ENCODE measurements at places on chromosomes 16 and 17.

DNA sequence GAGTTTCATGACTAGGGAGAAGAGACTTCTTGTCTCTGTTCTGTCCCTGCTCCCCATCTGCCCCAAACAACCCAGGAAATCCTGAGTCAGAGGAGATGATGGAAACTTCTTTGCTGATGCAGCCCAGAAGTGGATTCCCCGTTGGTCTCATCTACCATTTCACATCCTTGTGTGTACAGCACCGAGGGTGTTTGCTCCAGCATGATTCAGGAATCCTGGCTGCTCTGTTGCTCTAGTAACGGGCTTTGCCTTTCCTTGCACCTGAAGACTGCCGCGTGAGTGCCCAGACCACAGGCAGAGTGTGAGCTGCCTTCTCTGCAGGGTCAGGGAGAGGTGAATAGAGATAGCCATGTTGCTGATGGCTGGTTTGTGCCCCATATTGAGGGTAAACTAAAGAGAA, 408.4 kb downstream of the CPPED1 start:
- peak; percentile 72 for DNase-seq

DNA sequence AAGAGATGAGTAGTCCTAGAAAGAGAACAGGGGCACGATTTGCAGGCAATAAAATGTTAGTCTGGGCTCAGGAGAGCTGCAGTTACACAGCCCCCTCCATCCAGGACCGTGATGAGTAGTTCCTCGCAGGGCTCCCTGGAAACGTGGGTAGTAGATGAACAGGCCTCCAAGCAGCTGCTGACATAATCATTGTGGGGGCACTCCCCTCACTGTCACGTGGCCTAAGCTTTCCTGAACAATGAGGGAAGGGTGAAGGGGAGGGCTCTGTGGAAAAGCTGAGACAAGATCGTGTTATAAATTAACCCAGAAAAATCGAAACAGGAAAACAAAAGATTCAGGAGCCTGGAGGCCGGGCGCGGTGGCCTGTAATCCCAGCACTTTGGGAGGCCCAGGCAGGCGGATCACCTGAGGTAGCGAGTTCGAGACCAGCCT, 1.3 kb upstream of the PER1 start:
- DNase-seq, result peak; percentile 94

GRCh38 chr16:11788914-11789313, 8.1 kb downstream of the ZC3H7A start:
- DNase-seq, result no peak

DNA sequence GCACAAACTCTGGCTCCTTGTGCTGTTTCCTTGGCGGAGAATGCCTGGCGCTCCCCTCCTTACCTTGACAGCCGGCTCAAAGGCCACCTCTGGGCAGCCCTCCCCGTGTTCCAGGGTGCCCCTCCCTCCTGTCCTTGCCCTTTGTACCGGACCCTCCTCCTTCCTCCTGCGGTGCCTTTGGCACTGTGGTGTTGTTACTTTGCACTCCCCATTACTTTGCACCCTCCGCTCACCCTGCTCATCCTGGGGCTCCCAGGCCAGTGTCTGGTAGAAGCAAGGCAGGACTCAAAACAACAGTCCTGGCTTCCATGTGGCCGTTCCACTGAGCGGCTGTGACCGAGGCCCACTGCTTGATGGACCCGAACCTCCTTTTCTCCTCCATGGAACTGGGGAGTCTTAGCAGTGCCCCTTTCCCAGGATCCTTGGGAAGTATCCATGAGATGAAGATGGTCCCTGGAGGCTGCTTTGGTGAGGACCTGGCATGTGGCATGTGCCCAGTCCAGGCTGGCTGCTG, 147.8 kb downstream of the CMIP start:
- DNase-seq, result no peak

- no peak for DNase-seq
These were observed 272.0 kb downstream of the MAF start for GRCh38 chr16:79328402-79329165.

GRCh38 chr16:57616241-57616640, 12.2 kb upstream of the ADGRG1 start:
- DNase-seq, result no peak

DNA sequence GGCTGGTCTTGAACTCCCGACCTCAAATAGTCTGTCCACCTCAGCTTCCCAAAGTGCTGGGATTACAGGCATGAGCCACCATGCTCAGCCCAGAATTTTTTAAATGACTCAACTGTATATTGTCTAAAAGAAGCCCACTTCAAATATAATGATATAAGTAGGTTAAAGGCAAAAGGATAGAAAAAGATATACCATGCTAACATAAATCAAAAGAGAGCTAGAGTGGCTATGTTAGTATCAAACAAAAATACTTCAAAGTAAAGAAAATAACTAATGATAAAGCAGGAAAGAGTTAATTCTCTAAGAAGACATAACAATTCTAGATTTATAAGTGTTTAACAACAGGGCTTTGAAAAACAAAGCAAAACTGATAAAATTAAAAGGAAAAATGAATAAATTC, 13.3 kb upstream of the MPO start:
- DNase-seq, result no peak

DNA sequence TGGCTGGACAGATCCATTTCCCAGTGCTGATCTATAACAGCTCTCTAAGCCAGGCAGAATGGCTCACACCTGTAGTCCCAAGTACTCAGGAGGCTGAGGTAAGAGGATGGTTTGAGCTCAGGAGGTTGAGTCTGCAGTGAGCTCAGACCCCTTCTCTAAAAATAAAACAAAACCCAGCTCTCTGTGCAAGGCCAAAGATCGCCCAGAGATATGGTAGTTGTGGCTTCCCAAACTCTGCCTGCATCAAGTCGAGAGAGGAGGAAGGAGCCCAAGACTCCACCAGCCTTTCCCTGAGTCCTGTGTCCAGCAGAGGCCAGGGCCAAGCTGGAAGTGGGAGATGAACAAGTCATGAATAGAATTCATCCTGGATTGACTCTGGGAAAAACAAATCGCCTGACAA, 88.8 kb downstream of the TMEM132E start:
- no peak for DNase-seq

GRCh38 chr17:9368631-9369030, 207.0 kb downstream of the STX8 start:
- peak; percentile 24 for DNase-seq

- DNase-seq, result peak; percentile 93
These were observed 9.7 kb downstream of the RHBDL3 start for GRCh38 chr17:32275060-32276042.

- DNase-seq, result no peak
These were observed 536 bp downstream of the TMC6 start for GRCh38 chr17:78127888-78128550.

DNA sequence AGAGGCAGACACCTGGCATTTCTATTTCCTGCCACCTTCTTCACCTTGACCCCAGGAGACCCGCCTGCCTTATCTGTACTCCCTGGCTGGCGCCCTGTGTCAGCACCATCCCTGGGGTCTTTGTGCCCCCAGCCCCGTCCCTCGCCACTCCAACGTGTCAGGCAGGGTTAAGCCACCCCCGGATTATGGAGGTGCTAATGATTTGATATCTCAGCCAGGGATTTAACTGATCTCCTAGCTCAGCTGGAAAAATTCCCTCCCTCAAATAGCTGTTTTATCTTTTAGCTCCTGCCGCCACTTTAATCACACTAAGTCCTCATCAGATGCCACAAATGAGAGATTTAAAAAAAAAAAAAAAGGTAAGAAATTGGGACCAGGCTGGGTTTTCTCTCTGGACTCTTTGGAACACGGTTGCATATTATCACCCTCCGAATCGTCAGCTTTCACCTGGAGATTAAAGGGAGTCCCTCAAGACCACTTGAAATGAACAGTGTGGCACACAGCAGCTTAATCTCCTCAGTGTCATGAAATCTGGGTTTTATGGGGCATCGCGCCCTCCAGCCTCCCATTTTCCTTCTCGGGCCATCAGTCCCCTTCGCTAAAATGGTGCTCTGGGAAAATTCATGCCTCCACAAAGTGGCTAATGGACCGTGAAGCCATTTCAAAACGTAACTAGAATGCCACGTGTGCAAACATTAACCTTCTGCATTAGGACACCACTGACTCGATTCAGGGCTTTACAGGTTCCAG, 26.2 kb upstream of the WFDC1 start:
- peak; percentile 17 for DNase-seq

- no peak for DNase-seq
These were observed 70.7 kb downstream of the RBFOX3 start for GRCh38 chr17:79539944-79540705.

GRCh38 chr17:8060274-8060673, 21.4 kb downstream of the ALOX15B start:
- DNase-seq, result peak; percentile 85

- DNase-seq, result no peak
These were observed 26.3 kb downstream of the MARF1 start for GRCh38 chr16:15616475-15617165.

DNA sequence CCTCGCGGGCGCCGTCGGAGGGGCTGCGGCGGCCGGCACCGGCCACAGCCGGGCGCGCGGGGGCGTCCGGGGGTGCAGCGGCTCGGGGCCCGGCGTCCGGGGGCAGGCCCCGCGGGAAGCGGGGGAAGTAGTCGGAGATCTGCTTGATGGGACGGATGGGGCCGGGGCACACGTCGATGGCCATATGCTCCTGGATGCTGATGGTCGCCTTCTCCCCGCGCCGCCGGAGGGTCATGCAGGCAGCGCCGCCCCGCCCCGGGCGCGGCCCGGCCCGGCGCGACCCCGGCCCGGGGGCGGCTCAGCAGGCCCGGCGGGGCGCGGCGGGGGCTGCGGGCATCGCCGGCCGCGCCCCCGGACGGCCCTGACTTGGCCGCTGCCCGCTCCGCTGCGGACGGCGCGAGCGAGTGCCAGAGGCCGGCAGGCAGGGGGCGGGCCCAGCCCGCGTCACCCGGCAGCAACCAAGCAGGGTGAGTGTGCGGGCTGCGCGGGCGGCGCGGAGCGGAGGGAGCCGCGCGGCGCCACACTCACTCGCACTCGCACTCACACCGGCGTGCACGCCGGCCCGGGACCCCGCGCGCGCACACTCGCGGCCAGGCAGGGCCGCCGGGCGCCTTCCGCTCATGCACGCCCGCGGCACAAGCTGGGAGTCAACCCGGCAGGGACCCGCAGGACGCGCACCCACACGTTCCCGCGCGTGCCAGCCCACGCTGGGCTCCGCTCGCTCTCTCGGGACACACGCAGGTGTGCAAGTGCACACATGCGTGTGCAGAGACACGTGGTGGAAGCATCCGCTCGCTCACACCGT, at the start of gene DOC2B:
TSS of gene DOC2B (minus strand) at position 406 of the 805 bp plus-strand sequence. CDS start at position 235, 171 bp downstream.
- DNase-seq, result peak; percentile 62

DNA sequence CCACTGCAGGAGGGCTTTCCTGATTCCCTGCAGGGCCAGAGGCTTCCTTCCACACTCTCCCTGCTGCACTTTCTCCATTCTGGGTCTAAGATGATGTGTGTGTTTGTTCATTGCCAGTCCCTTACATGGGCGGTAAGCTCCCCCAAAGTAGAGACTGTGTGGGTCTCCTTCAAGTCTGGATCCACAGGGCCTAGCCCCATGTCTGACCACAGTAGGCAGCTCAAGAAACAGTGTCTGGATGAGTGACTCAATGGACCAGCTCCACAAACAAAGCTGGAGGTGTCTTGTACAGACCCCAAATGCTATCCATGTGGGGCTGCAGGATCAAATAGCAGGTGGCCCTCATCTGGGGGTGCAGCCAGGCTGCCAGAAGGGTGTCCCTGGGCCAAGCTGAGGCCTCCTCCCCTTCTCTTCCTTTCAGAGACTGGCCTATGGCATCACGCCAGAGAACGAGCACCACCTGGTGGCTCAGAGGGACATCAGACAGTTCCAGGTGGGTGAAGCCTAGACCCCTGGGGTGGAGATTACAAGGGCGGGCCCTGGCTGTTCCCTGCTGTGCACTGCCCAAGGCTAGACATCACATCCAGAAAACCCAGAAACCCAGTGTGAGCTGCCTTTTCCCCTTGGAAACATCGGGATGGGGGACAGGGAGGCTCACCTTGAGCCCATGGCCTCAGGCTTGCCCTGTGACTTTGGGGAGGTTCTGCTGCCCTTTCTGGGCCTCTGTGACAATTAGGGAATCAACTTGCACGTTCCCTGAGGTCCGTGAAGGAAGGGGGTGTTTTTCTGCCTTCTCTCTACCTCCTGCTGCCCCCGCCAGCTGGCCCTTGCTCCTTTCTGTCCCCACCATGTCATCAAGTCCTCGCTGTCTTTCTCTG, 45.9 kb downstream of the SLC6A2 start:
- DNase-seq, result peak; percentile 69

GRCh38 chr16:57823836-57824235, 21.5 kb upstream of the KIFC3 start:
- peak; percentile 59 for DNase-seq

DNA sequence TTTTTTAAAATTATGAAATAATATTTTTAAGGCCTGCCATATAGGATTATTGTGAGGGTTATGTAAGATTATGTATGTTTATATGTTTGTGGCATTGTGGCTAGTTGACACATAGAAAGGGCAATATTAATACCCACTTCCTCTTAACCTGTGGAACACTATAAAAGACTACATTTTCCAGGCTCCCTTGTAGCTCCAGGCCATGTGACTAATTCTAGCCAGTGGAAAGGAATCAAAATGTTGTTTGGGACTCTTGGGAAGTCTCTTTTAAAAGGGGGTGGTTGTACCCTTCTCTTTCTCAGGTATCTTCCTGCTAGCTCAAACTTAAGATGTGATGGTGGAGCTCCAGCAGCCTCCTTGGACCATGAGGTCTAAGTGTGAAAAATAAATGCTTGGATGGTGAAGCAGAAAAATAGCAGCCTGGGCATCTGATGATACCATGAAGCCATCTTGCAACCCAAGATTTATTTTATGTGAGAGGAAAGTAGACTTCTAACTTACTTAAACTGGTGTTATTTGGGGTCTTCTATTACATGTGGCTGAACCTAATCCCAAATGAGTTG, 39.2 kb downstream of the TEKT5 start:
- no peak for DNase-seq

DNA sequence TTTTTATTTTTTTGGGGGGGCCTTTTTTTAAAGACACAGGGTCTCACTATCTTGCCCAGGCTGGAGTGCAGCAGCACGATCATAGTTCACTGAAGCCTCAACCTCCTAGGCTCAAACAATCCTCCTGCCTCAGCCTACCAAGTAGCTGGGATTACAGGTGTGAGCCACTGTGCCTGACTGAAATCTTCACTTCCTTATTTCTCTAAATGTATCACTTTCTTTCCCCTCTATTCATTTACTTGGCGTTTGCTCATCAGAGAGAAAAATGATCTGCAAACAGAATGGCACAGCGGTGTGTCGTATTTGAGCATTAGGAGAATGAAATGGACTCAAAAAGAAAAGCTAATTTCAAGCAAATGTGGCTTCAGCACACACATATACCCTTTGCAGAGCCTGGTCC, 44.3 kb upstream of the CDH5 start:
- no peak for DNase-seq

All from astrocyte of the hippocampus (primary cell).